ENCODE measurements at places on chromosomes 11 and 22.

DNA sequence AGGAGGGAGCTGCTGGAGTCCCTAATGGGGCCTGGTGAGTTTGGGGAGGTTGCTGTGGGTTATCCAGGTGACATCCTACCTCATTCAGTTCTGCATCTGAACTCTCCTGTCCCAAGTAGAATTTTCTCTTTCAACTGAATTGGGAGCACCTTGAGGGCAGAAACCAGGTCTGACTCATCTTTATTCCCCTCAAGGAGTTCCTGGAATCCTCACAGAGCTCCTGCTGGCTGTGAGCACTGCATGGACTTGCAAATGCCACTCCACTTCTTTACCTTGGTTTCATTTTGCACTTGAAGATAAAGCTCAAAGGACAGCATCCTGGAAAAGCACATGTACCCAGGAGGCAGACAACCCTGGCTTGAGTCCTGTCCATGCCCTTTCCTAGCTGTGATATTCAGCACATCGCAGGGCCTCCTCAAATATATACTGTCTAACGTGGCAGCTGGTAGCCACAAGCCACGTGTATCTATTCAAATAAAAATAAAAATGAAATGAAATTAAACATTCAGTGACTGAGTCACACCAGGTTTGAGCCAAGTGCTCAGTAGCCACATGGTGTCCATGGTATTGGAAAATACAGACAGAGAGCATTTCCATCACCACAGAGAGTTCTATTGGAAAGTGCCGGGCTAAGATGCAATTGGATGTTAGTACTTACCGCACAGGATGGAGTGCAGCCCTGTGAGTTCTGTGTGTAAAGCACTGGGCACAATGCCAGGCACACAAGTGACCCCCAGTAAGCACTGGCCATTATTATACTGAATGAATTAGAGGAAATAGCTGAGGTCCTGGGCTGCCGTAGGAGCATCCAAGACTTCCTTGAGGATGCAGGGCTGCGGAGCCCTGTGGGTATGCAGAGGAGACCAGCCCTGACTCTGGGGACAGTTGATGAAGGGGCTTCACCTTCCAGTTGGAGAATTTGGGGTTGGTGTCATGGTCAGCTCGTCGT is 149.0 kb downstream of the PKNOX2 start:
- no peak for DNase-seq

DNA sequence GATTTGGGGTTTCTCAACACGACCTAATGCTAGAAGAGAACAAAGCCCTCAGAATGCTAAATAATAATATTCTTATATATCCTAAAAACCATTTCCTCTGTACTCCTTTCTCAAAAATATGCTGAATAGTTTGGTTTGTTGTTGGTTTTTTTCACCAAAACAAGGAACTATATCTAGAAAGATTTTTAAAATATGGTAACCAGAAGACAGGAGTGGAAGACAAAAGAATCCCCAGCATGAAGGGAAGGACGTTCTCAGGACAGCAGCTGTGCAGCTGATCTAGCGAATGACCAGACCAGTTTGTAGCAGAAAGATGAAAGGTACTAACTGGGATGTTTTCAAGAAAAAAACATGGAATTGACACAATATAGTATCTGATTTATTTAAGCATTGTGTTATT is 19.3 kb downstream of the FEZ1 start:
- no peak for DNase-seq

GRCh38 chr11:78397398-78397797 is 20.2 kb downstream of the GAB2 start:
- no peak for DNase-seq

DNA sequence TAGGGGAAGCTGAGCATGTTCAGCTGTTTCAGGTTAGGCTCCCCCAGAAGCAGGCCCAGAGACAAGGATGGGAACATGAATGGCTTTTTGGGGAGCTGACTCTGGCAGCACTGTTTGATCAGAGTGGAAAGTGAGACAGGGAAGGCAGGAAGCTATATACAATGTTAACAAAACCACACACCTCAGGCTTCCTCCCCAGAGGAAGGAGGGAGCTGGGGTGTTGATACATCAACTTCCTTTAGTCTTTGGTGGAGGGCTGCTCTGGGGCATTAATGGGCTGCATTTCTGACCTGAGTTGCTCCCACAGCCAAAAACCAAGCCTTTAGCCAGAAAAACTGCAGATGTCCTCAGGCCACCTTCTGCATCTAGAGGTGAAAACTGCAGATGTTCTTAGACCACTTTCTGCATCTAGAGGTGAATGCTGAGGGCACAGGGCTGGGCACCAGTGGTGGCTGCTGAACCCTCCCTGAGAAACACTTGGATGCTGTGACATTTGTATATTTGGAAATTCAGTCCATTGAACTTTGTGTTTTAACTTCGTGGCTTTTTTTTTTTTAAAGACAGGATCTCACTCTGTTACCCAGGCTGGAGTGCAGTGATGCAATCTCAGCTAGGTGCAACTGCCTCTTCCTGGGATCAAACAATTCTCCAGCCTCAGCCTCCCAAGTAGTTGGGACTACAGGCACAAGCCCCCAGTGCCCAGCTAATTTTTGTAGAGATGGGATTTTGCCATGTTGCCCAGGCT is 49.9 kb downstream of the KIAA1671 start:
- no peak for DNase-seq

DNA sequence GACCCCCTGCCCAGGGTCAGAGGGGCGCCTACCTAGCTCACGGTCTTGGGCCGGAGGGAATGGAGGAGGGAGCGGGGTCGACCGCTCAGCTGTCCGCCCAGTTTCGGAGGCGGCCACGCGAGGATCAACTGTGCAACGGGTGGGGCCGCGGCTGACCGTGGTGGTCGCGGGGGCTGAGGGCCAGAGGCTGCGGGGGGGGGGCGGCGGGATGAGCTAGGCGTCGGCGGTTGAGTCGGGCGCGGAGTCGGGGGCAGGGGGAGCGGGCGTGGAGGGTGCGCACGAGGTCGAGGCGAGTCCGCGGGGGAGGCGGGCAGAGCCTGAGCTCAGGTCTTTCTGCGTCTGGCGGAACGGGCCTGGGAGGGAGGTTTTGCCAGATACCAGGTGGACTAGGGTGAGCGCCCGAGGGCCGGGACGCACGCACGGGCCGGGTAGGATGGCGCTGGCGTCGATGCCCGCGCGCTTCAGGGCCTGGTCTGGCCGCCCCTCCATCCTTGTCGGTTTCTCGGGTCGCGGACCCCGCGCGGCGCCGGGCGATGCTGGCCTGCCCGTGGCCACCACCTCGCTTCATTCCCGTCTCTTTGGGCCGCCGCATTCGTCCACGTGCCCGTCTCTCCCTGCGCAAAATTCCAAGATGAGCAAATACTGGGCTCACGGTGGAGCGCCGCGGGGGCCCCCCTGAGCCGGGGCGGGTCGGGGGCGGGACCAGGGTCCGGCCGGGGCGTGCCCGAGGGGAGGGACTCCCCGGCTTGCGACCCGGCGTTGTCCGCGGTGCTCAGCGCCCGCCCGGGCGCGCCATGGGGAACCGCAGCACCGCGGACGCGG is at the start of gene DRD4:
DRD4 (plus strand) TSS at position 759 of the 822 bp plus-strand sequence; CDS start at position 795, 36 bp downstream.
- DNase-seq = no peak

DNA sequence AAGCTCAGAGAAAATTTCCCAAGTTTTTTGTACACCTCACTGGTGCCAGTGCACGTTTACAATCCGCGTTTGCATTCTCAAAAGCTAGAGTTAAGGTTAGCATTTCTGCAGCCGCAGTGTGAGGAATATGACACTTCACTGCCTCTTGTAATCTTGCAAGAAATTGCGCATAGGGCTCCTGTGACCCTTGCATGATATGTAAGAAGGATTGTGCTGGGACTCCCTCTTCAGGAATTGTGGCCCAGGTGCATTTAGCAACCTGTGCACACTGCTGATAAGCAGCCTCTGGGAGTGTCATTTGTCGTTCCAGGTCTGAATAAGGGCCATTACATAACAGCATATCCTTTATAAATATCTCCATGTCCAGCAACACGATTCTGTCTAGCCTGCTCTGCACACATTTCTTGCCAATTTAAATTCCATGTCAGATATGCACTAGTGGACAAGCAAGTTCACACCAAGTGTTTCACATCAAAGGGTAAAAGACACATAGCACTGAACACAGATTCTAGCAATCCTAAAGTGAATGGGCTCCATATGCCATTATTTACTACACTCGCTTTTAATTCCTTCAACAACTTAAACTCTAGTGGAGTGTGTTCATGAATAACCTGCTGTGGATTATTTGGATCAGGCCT is 69.2 kb upstream of the INCENP start:
- no peak for DNase-seq

DNA sequence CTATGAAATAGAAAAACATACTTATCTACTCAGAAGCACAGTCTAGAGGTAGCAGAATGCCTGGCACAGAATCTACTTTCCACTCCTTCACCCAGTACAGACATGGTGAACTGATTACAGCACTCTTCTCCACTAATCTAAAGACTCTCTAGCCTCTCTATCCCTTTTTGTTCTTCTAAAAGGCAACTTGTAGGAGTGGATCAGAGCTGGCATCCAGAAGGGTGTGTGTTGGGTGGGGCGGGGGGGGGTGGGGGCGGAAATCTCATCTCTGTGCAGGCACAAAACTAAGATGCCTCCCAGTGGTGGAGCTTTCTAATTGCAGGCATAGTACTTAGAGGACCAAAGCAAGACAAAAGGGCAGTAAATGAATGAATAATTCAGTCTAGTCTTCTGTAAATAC is 11.5 kb upstream of the EMID1 start:
- no peak for DNase-seq

DNA sequence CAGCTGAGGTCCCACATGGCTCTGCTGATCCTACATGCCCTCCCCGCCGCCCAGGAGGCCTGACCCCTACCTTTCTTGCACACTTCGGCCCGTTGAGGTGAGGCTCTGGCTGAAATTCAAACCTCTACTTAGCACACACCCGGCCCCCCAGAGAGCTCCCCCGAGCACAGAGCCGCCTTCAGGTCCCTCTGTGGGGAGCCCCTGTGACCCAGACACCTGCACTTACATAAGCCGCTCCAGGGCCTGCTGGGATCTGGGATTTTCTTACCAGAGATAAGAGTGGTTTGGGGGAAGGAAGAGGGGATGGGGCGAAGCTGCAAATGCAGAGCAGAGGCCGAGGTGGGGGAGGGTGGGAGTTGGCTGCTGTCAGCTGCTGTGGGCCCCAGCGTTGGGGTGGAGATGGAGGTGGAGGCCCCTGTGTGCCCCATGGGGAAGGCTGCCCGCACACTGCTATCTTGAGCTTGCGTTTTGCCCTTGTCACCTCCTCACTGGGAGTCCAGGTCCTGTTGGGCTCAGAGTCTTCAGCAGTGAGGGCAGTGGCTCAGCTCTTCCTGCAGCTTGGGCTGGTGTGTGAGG is 30.6 kb downstream of the CAPN1 start:
- no peak for DNase-seq

DNA sequence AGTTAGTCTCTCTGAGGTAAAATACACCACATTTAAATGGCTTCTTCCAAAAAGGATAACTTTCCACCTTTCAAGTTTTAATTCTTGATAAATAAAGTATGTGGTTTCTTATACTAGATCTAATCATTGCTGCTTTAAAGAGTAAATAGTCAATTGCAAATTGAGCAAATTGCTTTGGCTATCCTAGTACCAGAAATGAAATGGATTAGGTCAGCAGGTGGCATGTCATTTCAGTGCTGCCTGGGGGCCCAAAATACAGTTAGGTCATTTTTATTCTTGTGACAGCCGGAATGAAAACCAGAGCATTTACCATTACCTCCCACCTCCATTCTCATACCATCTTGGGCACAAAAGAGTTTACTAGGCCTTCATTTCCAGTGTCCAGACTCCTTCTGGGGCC is 70.2 kb downstream of the PHF21A start:
- DNase-seq = no peak

- DNase-seq = no peak
Observed at GRCh38 chr22:35310556-35311550, 11.2 kb downstream of the TOM1 start.

DNA sequence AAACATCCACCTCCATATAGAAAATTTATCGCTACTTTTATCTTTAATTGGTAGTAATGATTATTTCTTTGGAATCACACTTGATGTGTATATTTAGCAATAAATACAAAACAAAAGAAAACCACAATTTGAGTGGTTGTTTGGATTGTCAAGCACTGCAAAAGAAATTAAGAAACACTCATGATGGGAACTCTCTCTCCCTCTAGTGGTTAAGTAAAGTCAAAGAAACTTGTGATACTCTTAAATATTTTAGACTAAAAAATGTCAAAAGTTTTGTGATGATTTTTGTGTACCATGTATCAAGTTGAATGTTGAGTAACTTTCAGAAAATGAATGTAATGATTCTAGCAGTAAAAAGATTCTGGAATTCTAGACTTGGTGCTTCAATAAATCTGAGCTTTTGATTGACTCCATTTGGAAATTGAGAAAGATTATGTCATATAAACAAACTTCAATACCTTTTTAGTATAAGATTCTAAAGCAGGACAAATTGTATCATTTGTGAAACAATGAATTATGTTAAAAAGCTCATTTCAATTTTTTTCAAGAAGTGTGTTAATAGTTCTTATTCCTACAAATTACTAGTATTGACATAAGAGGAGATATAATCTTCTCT is 20.8 kb downstream of the MUC15 start:
- DNase-seq = no peak

DNA sequence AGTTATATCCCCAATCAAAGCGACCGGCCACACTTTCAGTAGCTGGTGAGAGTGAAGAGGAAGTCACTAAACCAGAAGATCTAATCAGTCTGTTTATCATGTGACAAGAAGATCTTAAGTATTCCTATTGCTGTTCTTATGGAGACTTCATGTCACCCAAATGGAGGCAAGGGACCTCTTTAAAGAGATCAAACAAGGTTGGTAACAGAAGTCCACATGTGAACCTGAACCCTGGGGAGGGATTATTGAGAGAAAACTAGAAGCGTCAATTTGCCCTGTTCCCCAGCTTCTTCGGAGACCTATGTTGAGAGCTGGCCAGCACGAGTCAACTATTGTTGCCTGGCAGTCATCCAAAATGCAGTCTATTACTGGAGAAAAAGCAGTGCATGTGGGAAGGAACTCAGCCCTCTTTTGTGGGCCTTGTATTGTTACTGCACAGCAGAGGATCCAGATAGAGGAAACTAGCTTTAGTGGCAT is 76.9 kb upstream of the CTSC start:
- no peak for DNase-seq

GRCh38 chr11:12174477-12175143 is 64.2 kb downstream of the MICAL2 start:
- no peak for DNase-seq

DNA sequence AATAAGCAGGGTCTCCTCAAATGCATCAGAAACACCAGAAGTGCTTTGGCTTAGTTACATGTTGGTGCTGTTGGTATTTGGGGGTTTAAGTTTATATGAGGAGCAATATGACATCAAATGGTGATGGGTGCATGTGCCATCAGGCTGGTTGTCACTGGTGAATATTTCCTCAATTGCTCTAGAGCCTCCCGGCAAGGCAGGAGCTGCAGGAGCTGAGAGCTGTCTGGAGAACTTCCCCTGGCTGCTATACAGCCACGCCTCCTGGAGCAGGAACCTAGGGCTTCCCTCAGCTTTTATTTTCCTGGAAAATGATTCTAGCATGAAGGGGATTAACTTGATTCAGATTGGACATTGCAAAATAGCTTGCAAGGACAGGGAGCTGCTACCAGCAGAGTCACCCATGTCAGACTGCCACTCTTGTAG is 15.8 kb downstream of the IGLL5 start:
- no peak for DNase-seq

DNA sequence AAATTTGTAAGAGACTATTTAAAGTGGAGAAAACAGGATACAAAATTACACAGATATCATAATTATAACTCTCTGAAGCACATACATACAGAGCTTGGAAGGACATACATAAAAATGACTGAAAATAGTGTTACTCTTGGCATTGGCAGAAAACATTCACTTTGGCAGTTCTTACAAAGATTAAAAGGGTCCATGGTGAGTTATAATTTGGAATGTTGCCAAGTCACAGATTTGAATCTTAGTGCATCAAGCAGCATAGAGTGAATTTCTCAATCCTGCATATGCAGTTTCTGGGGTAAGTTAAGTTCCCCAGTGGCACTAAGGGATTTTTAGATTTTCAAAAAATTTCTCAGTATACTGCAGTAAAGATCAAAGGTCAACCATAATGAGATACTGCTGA is 115.9 kb downstream of the CCDC81 start:
- DNase-seq = no peak

All from Right ventricle myocardium superior (tissue), 1 donor.